ENCODE measurements at places on chromosomes 3 and 15. TPM values are rescaled to one million over a fixed set of nuclear protein-coding genes. Genes with fewer than 3 reads are reported as not detected.

SHF gene
- total RNA-seq: 19.7 TPM

- H3K4me3 ChIP-seq: no peak overlapping the region
- H3K36me3 ChIP-seq: no peaks in the 10 kb centered on the region
These were observed 137.6 kb upstream of the TRIM42 start for GRCh38 chr3:140540262-140540661.

- H3K27ac ChIP-seq: no peak overlapping the region
- no peak for DNase-seq
- H3K36me3 ChIP-seq: no peaks in the 10 kb centered on the region
- H3K4me3 ChIP-seq: no peak overlapping the region
- no peaks in the 10 kb centered on the region for H3K27me3 ChIP-seq
These were observed 27.1 kb upstream of the C3orf49 start for GRCh38 chr3:63791974-63792373.

DNA sequence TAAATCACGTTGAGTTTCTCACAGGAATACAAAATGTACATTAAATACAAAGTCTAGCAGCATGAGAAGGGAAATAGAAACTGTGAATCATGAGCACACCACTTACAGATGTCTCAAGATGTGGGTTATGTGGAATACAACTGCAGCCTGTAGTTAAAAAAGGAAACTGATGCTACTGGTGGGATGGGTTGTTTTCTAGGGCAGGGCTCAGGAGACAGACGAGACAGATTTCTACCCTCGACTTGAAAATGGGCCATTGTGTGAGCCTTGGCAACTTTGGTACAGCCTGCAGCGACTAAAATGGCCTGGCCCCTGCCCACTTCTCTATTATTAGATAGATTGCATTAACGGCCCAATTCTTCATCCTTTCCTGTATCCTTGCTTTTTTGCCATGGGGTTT lies 293.1 kb downstream of the SUCLG2 start:
- no peak overlapping the region for H3K27ac ChIP-seq
- H3K4me3 ChIP-seq: no peak overlapping the region

DNA sequence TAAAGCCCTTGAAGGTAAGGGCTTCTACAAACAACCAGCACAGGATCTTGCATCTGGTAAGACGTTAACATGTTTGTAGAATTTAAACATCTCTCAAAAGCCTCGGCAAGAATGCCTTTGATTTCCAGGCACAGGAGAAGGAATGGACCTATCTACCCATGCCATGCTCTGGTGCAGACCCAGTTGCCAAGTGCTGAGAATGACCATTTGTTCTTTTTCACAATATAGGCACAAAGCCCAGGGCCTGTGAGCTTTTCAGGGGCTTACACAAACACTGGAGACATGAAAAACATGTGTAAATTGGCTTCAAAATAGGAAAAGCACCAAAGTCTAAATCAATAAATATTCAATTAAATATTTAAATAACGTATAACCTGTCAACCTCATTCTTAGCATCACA lies 266.9 kb upstream of the TTC14 start:
- no peaks in the 10 kb centered on the region for H3K4me1 ChIP-seq
- H3K36me3 ChIP-seq: no peaks in the 10 kb centered on the region
- H3K27ac ChIP-seq: no peak overlapping the region
- no peak overlapping the region for H3K4me3 ChIP-seq
- no peaks in the 10 kb centered on the region for H3K27me3 ChIP-seq
- no peak for DNase-seq

- peaks cover 5% of the 10 kb centered on the region for H3K4me1 ChIP-seq
- H3K36me3 ChIP-seq: no peaks in the 10 kb centered on the region
- DNase-seq: no peak
These were observed 22.9 kb upstream of the PRICKLE2 start for GRCh38 chr3:64247991-64248646.

Data from tibial nerve (tissue), 4 donors.